ENCODE measurements at places on chromosomes 11 and 22.

DNA sequence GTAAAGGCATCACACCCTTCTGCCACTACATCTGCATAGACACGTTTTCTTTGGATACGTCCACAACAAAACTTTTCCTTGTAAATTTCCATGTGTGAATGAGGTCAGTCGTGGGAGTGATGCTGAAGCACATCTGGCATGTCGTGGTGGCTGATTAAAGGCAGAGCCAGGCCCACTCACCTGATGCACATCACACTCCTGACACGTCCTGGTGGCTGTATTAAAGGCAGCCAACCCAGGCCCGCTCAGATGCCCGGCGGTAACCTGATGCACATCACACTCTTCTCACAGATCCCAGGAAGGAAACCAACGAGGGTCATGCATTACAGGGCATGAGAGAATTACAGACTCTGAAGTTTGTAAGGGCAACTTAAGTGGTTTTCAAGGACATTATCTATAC lies 321.6 kb upstream of the B3GAT1 start:
- no peak for DNase-seq

DNA sequence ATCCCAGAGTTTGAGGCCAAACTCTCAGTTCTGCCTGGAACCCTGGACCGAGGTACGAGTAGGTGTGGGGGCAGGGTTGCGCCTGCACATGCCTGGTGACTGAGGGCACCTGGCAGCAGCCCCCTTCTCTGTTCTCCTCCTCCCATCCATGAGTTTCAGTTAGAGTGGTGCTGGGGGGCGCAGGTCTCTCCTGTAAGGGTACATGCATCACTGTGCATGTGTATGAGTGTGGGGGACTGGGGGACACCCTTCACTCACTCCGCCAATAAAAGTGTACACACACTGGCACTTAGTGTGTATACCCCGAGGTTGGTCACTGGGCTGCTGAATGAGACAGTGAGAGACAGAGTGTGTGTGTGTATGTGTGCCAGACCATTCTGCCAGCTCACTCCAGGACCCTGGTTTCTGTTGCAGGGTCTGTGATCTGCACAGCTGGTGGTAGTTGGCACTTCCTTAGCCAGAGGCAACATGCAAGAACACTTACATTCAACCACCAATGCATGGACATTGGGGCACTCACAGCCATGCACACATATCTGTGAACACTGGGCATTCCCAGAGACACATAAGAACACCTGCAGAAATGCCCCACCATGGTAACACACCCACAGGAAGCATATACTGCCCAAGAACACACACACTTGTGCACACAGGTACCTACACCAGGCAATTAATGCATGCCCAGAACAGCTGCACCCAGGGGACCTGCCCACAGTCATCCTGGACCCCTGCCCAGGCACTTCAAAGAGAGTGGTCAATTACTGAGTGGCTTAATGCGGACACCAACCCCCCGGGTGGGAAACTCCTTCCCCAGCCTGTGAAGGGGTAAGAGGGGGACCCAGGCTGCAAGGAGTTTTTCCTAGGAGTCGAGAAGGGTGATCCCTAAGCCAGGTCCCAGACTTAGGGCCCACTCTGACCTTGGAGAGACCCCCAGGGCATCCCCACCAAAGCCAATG lies 1.2 kb upstream of the NRXN2 start:
- DNase-seq: no peak

DNA sequence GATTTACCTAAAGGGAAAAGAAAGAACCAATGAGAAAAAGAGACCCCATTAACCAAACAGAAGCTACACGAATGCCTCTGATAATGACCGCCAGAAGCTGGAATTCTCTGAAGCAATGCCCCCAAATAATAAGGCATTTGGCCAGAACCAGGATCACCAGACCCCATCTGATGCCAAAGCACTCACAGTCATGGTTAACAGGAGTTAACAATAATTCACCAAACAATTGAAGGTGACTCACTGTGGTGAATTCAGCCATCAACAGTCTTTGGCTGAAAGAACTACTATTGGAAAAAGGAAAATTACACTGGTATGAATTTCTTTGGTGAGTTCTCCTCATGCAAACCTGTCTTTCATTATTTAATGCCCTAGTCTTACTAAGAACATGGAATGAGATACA lies 21.9 kb upstream of the NFRKB start:
- DNase-seq: no peak

- no peak for DNase-seq
These were observed 9.8 kb downstream of the FAM111A start for GRCh38 chr11:59152312-59152951.

- no peak for DNase-seq
These were observed 8.3 kb upstream of the UBQLNL start for GRCh38 chr11:5524756-5525155.

Measured in activated CD4-positive, alpha-beta T cell treated with anti-CD3 and anti-CD28 coated beads for 1 hour (primary cell).